Stimulated activated naive B cell treated with anti-CD40 and anti-IgM and Interleukin-4, amounts not matched to agents 10 μg/mL and 1 μg/mL and 100 μg/mL, for 72 hours (primary cell): ENCODE measurements at places on chromosomes 4 and X.
A peak's percentile ranks its signal among the peaks of the same experiment; 100 is the strongest.

DNA sequence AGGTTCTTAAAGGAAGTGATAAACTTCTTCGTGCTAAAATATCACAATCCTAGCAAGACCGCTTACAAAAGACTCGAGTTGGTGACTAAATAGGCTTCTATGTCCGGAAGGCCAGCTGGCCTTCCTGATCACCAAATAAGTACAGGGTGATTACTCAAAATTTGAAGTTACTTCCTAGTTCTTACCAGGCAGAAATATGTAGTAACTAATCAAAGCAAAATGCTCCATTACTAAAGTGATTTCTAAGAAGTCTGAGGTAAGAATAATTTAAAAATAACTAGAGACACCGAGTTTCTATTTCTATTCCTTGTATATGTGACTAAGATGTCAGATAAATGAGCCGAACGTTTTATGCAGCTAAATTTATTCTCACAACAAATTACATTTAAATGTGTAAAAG, 62.2 kb downstream of the NSUN7 start:
- DNase-seq: no peak

DNA sequence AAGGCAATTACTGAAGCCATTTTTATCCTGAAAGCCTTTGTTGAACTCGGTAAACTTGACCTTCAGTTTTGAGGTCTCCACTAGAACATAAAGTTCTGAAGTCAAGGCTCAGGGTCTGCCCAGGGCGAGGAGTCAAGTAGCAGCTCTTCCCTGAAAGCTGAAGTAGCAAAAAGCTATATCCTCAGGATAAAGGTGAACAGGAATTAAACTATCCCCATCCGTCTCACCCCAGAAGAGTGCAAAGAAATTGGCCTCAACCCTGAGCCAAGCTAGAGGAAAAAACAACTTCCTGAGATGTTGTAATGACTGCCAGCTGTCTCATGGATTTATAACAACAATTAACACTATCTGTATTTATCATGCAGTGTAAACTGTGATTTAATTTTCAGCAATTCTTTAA, 590.8 kb downstream of the SPRY1 start:
- no peak for DNase-seq

GRCh38 chr4:54543088-54543795, 114.5 kb upstream of the KIT start:
- DNase-seq: no peak

DNA sequence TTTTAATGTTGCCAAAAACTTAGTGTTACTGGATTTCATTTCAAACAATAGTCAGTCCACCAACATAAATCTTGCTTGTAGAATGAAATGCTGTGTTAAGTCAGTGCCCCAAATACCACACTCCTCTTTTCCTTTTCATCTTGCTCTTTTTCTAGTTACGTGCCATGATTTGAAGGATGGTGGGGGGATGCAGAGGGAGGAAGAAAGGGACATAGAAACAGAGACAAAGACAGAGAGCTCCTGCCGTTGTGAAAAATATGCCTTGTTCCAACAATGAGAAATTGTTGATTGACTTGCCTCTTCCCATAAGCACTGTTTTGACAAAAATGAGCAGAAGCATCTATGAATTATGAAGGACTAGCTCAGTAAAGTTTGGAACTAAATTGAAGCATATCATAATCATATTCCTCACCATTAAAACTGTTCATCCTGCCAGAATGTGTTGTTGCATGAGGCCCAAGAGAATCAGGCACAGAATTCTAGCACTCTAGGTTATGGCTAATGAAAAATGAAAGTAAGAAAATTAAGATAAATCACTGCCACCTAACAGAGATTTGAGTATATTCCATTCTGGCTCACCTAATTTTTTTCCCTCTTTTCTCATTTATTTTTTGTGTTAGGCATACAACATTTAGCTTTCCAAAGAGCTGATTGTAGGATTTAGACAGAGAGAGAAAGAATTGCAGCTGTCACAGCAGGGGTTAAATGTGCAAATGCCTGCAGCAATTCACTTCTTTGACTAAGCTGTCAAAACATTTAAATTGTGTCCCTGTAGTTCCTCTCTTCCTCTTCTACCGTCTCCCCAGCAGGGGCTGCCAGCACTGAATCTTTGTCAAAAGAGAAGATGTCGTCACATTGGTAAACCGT, 111.6 kb upstream of the PTPN13 start:
- DNase-seq: no peak

GRCh38 chr4:74635074-74635473, 159.2 kb downstream of the BTC start:
- DNase-seq: no peak

GRCh38 chrX:55342533-55343501, 78.1 kb upstream of the PAGE3 start:
- peak; percentile 5 for DNase-seq

DNA sequence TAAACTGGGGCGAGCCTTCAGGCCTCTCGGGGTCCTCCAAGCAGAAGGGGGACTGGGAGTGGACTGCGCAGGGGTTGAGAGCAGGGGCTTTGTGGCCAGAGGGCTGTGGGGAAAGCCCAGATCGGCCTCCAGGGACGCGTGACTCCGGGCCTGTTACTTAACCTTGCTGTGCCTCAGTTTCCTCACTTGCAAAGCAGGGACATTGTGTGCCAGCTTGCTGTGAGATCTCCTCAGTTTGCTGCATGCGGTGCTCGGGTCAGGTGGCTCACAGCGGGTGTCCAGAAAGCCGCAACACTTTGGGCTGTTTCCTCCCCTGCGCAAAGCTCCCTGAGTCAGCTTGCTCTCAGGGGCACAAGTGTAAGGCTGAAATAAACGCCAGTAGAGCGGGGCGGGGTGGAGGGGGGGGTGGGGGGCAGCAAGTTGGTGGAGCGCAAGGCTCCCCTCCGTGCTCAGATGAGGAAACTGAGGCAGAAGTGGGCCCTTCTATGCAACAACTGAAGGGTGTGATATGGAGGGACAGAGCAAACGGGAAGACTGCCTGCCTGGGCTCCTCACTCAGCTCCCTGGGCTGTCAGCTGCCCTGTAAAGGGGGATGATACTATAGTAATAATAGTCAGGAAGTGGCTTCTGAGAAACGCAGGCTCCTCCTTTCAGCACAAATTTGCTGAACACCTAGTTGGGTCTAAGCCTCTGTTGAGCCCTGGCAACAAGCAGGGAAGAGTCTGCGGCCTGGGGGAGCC, 101.0 kb downstream of the HMX1 start:
- no peak for DNase-seq

GRCh38 chr4:82585690-82586435, 24.1 kb upstream of the TMEM150C start:
- DNase-seq: no peak

DNA sequence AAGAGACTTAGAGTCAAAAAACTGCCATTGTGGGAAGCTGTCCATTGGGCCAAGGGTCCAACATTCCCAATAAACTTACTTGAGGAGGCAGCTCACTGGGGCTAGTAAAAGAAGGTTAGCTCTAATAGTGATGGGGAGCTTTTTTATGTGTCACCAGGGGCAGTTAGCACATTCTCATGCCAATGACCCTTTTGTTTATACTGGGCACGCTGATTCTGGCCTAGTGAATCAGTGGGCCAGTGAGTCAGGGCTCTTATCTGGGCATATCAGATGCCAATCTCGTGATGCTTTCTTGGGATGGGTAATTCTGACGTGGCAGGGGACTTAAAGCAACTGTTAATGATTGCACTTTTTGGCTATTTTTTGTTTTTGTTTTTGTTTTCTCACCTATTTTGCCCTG, 27.8 kb downstream of the TCEAL1 start:
- no peak for DNase-seq

- DNase-seq: peak; percentile 1
Observed at GRCh38 chr4:104749062-104749461, 254.4 kb upstream of the CXXC4 start.

- DNase-seq: peak; percentile 78
Observed at GRCh38 chrX:119685225-119686066, 7.5 kb downstream of the SEPTIN6 start.

DNA sequence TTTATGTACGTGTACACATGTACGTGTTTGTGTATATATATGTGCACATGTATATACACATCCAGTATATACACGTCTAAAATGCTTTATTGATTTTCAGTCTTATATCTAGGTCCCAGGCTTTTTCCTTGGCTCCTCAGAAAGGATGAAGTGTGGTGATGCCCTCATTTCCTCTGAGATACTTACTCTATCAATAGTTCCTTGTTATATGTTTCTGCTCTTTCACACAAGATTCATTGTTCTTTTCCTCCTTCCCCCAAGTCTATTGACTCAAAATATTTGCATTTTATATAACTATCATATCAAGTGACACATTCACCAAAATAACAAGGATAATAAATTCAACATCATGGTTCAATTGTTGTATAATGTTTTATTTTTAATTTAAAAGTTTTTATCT, 359.2 kb downstream of the EPHA5 start:
- no peak for DNase-seq

- no peak for DNase-seq
Observed at GRCh38 chr4:70559924-70560323, 32.1 kb upstream of the AMBN start.

- DNase-seq: no peak
Observed at GRCh38 chr4:39490322-39490721, 31.5 kb downstream of the LIAS start.

DNA sequence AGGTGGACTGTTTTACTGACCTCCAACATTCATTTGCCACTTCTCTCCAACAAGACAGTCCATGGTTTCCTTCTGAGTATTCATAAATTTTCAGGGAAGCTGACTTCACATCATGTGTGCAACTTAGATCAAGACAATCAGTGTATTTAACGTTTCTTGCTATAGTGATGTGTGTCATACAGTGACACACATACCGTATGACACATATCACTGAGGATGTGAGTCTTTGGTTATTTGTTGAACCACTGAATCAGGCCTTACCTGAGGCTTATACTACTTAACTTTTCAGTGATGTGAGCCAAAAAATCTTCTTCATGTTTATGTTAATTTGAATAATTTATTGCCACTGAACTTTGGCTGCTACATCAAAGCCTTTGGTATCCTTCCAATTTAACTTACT, 166.8 kb downstream of the BMPR1B start:
- DNase-seq: no peak

DNA sequence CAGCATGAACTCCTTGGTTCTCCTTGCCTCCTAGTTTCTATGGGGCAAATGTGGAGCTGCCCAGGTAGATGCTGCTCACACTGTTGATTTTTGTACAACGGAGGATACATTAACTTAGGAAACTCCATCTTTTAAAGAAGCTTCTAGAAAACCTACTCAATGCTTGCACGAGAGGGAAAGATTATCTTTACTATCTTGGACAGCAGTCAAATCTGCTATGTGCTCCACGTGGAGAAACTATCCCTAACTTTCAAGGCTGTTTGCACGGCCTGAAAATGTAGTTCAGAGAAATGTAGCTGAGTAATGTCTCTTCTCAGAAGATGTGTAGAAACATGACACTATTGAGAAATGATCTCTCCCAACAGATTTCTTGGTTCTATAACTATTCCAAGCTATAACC, 1530.9 kb upstream of the PABPC4L start:
- no peak for DNase-seq
